ENCODE measurements at places on chromosomes 1 and 21.

- DNase-seq, result no peak
Observed at GRCh38 chr1:215677112-215677511, 110.0 kb downstream of the KCTD3 start.

GRCh38 chr1:94530373-94530878, 11.1 kb downstream of the F3 start:
- DNase-seq, result no peak

- DNase-seq, result no peak
Observed at GRCh38 chr1:229318056-229318455, 24.8 kb downstream of the CCSAP start.

GRCh38 chr1:114100148-114100547, 53.5 kb downstream of the SYT6 start:
- no peak for DNase-seq

GRCh38 chr1:32806910-32807523, 10.1 kb downstream of the YARS1 start:
- DNase-seq, result no peak

- no peak for DNase-seq
Observed at GRCh38 chr1:202167708-202168415, 7.5 kb upstream of the PTPN7 start.

- peak; percentile 77 for DNase-seq
Observed at GRCh38 chr1:116168277-116169032, 57.3 kb downstream of the MAB21L3 start.

DNA sequence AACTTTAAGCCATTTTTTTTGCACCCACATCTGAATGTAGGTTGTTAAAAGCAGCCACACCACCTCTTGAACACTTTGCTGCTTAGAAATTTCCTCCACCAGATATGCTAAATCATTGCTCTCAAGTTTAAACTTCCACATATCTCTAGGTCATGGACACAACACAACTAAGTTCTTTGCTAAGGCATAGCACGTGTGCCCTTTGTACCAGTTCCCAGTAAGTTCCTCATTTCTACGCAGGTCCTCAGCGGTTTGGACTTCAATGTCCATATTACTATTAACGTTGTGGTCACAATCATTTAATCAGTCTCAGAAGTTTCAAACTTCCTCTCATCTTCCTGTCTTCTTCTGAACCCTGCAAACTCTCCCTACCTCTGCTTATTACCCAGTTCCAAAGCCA, 661.6 kb upstream of the PKN2 start:
- peak; percentile 77 for DNase-seq

Measured in OCI-M1 (cell line).